ENCODE measurements at places on chromosomes 3 and 15.
A peak's percentile ranks its signal among the peaks of the same experiment; 100 is the strongest.

GRCh38 chr15:64149893-64150578 lies 1.5 kb upstream of the SNX22 start:
- no peak for DNase-seq

GRCh38 chr3:150469031-150469930 lies 61.2 kb downstream of the TSC22D2 start:
- no peak for DNase-seq

- DNase-seq, result no peak
Observed at GRCh38 chr3:61667383-61667782, 106.0 kb downstream of the PTPRG start.

DNA sequence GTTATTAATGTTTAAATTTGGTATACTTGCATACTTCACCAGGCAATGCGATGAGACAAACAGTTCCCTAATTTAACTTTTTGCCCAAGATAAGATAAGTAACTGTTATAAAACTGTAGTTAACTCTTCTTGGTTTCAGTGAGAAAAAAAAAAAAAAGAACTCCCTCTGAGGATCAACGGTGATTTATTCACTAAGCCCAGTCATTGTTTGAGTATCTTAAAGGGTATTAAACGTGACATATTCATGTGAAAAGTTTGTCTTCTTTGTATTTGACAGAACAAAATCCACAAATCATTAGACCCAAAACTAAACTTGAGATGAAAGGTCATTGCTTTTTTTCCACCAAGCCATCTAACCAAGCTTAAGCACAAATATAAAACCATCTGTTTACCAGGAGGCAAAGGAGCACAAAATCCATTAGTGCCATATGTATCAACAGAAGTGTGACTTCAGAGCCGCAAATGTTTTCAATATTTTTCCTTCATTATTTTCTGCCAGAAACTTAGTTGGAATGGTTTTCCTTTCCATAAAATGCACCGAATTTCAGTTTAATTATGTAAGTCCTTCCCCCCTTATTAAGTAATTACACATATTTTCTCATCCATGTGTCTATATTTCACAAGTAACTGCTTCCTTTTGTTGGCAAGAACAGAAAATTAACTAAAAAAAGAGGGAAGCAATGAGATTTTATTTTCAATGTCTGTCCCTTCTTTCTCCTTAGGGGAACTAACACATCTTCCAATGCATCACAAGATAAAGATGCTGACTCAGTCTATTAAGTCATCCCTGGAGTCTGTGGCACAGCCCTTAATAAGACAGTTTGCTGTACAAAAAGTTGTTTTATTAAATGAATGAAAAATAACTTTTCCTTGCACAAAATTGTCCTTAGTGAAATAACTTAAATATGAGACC lies 92.2 kb upstream of the RAP2B start:
- no peak for DNase-seq

- no peak for DNase-seq
Observed at GRCh38 chr3:13594991-13595421, 46.1 kb downstream of the FBLN2 start.

DNA sequence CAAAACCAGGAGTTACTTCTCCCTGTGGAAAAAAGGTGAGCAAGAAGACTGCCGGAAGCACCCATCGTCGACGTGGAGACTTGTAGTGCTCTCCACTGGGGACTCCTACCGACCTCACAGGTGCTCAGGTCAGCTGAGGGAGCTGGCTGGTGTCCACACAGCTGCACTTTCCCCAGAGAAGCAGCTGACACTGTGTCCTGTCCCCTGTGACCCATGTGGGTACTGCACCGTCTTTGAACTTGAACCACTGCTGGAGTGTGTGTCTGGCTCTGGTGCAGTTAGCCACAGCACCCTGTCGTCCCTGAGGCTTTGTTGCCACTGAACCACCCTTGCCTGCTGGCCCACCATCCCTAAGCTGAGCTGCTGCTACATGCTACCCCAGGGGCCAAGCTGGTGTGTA lies 270.8 kb downstream of the CACNA2D3 start:
- DNase-seq, result no peak

DNA sequence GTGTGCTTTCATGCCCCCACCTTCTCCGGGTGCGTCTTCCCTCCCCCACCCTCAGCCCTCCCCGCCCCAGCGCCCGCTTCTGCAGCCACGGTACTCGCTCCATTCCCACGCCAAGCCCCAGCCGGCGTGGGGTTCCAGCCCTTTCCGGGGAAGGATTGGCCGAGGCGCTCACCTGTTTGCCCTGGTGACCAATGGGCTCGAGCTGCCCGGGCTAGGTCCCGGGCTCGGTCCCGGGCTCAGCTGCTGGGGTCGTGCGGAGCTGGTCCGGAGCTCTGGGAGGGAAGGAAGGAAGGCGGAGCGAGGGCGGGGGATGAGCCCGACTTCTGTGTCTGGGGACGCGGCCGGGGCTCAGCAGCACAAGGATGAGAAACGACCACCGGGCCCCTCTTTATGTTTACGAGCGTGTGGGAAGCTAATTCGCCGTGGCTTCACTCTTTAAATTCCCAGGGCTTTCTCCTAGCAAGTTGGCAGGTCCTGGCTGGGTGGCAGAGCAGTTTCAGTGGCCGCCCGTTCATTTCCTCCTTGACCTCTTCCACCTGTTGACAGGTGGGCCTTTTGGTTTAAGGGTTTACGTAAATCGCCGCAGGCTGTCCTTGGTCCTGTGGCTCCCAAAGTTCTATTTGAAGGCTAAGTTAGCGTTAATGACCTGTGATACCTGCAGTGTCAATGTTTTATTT lies at the start of gene IGSF10:
Gene IGSF10 (minus strand): TSS at position 288 of the 677 bp plus-strand sequence. CDS start 2,352 bp downstream, outside the sequence.
- no peak for DNase-seq

- no peak for DNase-seq
Observed at GRCh38 chr3:131217296-131217741, 164.3 kb upstream of the NUDT16 start.

DNA sequence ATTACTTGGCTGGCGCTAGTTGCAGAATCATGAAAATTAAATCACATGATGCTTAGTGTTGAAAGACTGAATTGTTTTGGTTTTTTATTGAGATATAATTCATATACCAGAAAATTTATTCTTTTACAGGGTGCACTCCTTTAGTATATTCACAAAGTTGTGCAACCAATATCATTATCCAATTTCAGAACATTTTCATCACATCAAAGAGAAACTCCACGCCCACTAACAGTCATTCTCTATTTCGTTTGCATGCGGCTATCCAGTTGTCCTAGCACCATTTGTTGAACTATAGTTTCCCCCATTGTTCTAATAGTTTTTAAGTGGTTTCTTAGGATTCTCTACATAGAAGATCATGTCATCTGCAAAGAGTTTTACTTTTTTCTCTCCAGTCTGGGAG lies 3.7 kb downstream of the EHD4 start:
- DNase-seq, result no peak

DNA sequence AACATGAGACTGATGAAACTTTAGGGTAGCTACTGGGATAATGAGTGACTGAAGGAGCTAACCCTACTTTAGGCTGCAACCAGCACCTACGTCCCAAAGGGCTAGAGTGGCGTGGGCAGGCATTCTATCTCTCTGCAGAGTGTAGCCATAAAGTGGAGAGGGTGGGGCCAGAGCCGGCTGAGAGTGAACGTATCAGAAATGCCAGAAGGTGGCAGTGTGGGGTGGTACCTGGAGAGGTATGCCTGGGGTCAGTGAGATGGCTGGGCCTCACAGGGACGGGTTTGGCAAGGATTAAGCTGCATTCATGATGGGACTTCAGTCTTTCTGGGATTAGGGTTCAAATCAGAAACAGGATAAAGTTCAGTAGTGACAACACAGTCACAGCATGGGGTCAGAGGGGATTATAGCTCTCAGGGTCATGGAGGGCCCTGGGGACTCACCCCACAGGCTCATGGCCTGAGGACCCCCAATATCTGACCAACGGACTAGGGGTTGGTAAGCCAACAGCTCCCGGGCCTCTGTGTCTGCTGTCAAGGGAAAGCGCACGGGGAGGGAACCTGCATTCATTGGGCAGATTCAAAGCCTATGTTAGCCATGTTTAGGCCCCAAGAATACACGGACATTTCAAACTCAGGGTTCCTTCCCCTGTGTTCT lies 86.5 kb upstream of the FOXB1 start:
- DNase-seq, result peak; percentile 23

GRCh38 chr15:56242576-56243162 lies 1.0 kb downstream of the RFX7 start:
- DNase-seq, result no peak

DNA sequence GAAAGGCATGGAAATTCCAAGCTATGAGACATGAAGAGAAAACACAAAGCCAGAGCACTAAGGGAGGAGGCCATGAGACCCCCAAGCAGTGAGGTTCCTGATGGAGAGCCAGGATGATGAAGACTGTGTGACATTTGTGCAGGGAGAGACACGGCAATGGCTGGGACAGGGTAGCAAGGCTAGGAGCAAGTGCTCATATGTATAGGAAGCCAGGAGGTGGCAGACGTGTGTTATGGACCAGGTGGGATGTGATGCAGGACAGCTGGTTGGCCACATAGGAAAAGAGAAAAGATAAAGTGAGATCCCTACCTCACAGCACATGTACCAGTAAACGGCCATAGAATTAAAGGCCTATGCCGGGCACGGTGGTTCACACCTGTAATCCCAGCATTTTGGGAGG lies 112.7 kb downstream of the APBA2 start:
- DNase-seq, result no peak

- DNase-seq, result no peak
Observed at GRCh38 chr15:78766041-78766440, 45.2 kb downstream of the ADAMTS7 start.

- DNase-seq, result no peak
Observed at GRCh38 chr3:111968319-111969054, 10.3 kb upstream of the ABHD10 start.

GRCh38 chr15:37106490-37107001 lies 6.2 kb upstream of the MEIS2 start:
- no peak for DNase-seq

DNA sequence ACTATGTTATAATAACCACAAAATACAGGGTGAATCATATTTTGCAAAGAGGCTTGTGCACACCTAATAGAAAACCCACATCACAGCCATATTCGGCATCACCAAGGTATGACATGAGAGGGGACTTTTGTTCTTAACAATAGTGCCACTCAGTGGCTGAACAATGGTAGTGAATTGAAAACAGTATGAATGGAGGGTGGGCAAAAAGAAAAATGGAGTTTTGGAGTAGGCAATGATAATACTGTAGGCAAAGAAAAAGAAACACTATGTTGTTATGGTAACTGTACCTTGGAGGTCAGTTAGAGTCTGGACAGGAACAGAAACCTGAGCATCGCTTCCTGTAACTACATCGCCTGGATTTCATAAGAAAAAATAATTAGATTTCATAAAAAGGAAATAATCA lies 348.6 kb downstream of the PLCL2 start:
- no peak for DNase-seq

- no peak for DNase-seq
Observed at GRCh38 chr3:16102905-16103364, 71.5 kb upstream of the GALNT15 start.

- no peak for DNase-seq
Observed at GRCh38 chr15:37109872-37110572, 9.7 kb upstream of the MEIS2 start.

DNA sequence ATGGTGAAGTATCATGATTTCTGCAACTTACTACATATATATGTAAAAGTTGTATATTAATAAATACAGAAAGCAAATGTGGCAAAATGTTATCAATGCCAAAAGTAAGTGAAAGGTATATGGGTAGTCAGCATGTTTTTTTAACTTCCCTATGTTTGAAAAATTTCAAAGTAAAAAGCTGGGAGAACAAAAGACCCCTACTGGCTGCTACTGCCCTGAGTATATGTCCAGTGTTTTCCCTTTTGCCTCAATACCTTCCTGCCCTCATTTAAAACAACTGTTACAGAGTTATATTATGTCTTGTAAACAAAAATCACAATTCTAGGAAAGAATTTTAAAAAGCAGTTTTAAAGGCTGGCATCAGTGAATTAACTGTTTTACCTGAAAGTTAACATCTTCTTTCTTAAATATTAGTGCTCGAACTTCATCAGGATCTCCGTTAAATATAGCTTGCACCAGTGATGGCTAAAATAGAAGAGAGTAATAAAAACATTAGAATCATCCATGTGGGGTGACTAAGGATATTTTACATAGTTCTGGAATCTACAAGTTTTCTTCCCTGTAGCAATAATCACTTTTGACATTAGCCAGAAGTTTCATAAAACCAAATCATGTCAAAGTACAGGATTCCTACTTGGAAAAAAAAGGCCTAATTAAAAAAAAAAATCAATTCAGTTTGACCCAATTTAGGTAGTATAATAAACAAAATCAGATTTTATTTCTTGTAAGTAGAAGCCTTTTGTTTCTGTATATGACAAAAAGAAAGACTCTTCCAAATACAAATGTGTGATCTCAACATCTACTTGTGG lies 2.7 kb downstream of the ANKRD28 start:
- DNase-seq, result no peak

GRCh38 chr3:186724911-186725310 lies 7.8 kb downstream of the KNG1 start:
- no peak for DNase-seq

DNA sequence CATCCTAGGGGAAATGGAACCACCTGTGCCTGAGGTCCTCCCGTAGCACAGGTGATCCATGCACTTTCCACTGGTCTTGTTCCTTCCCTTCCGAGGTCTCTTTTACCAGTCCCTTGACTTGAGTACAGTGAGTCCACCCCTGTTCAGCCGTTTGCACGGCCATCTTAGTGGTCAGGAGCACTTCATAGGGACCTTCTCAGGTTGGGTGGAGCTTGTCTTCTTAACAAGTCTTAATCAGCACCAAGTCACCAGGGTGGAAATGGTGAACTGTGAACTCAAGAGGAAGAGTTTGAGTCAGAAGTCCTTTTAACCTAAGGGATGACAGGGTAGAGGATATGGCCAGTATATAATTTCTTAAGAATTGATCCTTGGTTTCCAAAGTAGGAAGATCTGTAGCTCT lies 21.4 kb downstream of the ARL8B start:
- DNase-seq, result no peak

GRCh38 chr3:119570229-119570628 lies 9.1 kb upstream of the ADPRH start:
- DNase-seq, result no peak

GRCh38 chr15:91849749-91850161 lies 3.8 kb upstream of the SLCO3A1 start:
- DNase-seq, result no peak

DNA sequence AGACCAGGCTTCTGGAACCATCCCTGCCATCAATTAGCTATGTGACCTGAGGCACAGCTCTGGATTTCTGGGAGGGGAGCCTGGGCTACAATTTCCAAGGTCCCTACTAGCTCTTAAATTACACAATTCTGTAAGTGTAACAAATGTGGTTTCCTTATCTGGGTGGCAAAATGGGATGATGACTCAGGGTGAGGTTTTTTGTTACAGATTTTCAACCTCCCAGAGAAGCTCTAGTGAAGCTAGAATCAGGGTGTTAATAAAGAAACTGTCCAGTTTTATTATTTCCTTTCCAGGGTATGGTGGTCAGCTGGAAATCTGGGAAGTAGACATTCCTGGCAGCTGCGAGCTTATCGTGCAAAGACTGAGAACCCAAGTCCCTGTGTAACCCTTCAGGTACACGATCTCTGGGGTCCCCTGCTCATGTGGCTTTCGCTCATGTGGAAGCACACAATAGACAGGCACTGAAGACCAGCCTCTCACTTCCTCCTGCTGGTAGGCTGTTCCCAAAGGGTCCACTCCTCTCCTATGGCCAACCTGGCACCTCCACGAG lies 7.3 kb downstream of the RAB27A start:
- no peak for DNase-seq

Measured in stimulated activated CD4-positive, alpha-beta T cell treated with anti-CD3 and anti-CD28 coated beads, Interleukin-1b, Interleukin-23, amount 100 ng/mL, for 1 hour (primary cell).